ENCODE measurements at places on chromosomes 2 and 18. TPM values are rescaled to one million over a fixed set of nuclear protein-coding genes. Genes with fewer than 3 reads are reported as not detected.

PROKR1 gene
- 0.09 TPM for total RNA-seq

RSAD2 gene
- not detected for total RNA-seq

TMEM182 gene
- 13.6 TPM for total RNA-seq

CLEC4F gene
- not detected for total RNA-seq

NT5DC4 gene
- total RNA-seq = 4.0 TPM

FER1L5 gene
- 0.09 TPM for total RNA-seq

PROC gene
- total RNA-seq = 4.1 TPM

DNA sequence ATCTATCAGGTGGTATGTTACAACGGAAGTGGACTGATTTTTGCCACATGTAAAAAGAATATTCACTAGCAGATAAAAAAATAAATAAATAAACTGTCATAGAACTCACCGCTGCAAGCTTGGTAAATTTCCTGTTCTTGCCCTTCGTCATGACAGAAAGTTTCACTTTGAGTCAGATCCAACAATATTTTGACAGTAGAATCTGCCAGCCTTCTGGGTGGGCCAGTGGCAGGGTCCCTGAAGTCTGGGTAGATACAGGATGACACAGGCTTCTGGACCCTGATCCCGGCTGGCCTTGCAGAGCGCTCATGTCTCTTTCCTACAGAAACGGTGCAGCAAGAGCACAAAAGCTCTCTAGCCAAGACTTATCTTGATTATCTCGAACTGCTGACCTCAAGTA is 97.8 kb upstream of the PMAIP1 start:
- DNase-seq = no peak
- no peaks in the 10 kb centered on the region for H3K36me3 ChIP-seq
- H3K27me3 ChIP-seq = no peaks in the 10 kb centered on the region
- no peak overlapping the region for H3K27ac ChIP-seq

DNA sequence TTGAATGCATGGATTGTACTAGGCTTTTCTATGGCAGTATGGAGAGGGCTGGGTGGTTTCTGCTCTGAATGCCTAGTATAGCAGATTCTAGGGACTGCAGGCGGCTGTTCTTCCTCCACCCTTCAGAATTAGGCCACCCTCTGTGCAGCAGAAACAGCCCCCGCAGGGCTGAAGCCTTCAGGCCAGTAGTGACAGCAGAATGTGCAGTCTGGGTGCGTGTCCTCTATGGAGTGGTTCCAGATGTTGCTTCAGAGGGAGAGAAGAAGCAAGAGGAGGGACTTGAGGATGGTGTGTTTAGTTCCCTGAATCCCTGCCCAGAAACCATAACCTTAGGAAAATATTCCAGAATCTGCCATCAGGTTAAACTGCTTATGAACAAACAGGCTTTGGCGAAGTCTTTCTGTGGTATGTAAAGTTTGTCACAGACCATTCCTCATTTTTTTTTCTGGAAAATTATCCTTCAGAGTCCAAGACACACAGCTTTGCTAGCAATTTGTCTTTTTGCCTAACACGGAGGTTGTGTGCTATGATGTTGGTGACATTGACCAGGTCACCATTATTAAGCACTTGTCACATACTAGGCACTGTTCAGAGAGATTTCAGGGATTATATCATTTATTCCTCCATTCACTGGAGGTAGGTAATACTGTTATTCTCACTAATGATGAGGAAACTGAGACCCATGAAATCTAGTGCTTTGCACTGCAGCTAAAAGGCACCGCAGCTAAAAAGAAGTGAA is 21.1 kb downstream of the CASP10 start:
- H3K4me1 ChIP-seq = no peaks in the 10 kb centered on the region
- H3K36me3 ChIP-seq = no peaks in the 10 kb centered on the region
- H3K27me3 ChIP-seq = no peaks in the 10 kb centered on the region
- no peak overlapping the region for H3K27ac ChIP-seq
- no peak for DNase-seq

GRCh38 chr2:6358985-6359384 is 506.7 kb downstream of the CMPK2 start:
- H3K4me3 ChIP-seq = no peak overlapping the region
- no peak overlapping the region for H3K27ac ChIP-seq
- DNase-seq = no peak
- H3K36me3 ChIP-seq = no peaks in the 10 kb centered on the region

- no peak overlapping the region for H3K4me3 ChIP-seq
- no peaks in the 10 kb centered on the region for H3K27me3 ChIP-seq
- H3K36me3 ChIP-seq = peaks cover 1% of the 10 kb centered on the region
Observed at GRCh38 chr2:25617948-25618646, 55.3 kb downstream of the DTNB start.

GRCh38 chr2:53353135-53354114 is 414.2 kb upstream of the CHAC2 start:
- H3K36me3 ChIP-seq = no peaks in the 10 kb centered on the region
- no peaks in the 10 kb centered on the region for H3K27me3 ChIP-seq
- H3K4me3 ChIP-seq = no peak overlapping the region
- no peaks in the 10 kb centered on the region for H3K4me1 ChIP-seq

DNA sequence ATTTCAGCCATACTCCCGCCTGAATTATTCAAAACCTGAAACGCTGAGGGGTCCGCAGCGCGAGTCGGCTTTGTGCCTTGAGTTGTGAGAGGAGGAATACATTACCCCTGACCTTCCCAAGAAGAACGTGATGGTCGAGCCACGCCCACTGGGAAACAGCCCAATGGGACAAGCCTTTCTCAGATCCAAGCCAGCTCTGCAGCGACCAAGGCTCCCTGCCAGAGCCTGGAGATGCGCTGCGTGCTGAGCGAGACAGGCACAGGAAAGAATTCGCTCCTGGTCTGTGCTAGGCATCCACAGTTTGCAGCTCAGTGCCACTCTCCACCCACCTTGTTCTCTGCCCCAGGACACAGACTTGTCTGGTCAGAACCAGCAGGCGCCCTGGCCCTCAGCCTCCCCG is 74.1 kb upstream of the GLI2 start:
- no peaks in the 10 kb centered on the region for H3K4me1 ChIP-seq
- H3K36me3 ChIP-seq = no peaks in the 10 kb centered on the region
- no peak overlapping the region for H3K4me3 ChIP-seq
- no peak overlapping the region for H3K27ac ChIP-seq

- H3K4me1 ChIP-seq = no peaks in the 10 kb centered on the region
- H3K27ac ChIP-seq = no peak overlapping the region
- no peak overlapping the region for H3K4me3 ChIP-seq
Observed at GRCh38 chr2:104597942-104598341, 256.0 kb upstream of the POU3F3 start.

GRCh38 chr2:180520921-180521581 is 459.4 kb upstream of the UBE2E3 start:
- H3K4me1 ChIP-seq = no peaks in the 10 kb centered on the region
- DNase-seq = no peak
- no peak overlapping the region for H3K27ac ChIP-seq
- no peaks in the 10 kb centered on the region for H3K36me3 ChIP-seq

- H3K4me1 ChIP-seq = peaks cover 6% of the 10 kb centered on the region
- no peak overlapping the region for H3K27ac ChIP-seq
- no peaks in the 10 kb centered on the region for H3K27me3 ChIP-seq
Observed at GRCh38 chr18:7778181-7778580, 211.1 kb downstream of the PTPRM start.

DNA sequence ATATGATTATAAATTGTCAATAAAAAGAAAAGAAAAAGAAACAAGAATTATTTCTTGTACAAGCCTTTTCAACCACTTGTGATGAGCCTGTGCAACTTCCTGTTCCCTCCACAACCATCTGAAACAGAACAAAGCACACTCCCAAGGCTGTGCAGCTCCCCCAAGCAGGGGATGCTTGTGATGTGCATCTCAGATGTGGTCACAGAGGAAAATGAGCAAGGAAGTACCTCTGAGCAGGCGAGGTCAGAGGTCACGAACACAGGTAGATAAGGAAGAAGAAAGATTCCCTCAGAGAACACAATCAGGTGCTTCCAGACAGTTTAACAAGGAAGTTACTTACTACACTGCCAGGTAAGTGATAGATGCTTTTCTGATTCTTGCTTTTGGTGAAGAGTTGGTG is 274.8 kb upstream of the SLC39A10 start:
- no peak overlapping the region for H3K27ac ChIP-seq
- H3K27me3 ChIP-seq = no peaks in the 10 kb centered on the region
- peak; percentile 43 for DNase-seq
- H3K4me1 ChIP-seq = no peaks in the 10 kb centered on the region
- no peaks in the 10 kb centered on the region for H3K36me3 ChIP-seq

GRCh38 chr18:74029161-74029560 is 118.5 kb downstream of the FBXO15 start:
- no peaks in the 10 kb centered on the region for H3K4me1 ChIP-seq
- H3K4me3 ChIP-seq = no peak overlapping the region
- no peak overlapping the region for H3K27ac ChIP-seq

- no peaks in the 10 kb centered on the region for H3K36me3 ChIP-seq
- H3K27me3 ChIP-seq = no peaks in the 10 kb centered on the region
- no peak overlapping the region for H3K27ac ChIP-seq
- H3K4me1 ChIP-seq = peaks cover 4% of the 10 kb centered on the region
- no peak for DNase-seq
Observed at GRCh38 chr2:10452312-10452711, 4.2 kb upstream of the ODC1 start.

- no peaks in the 10 kb centered on the region for H3K4me1 ChIP-seq
- H3K27me3 ChIP-seq = no peaks in the 10 kb centered on the region
- peak overlapping the region; percentile 97 for H3K27ac ChIP-seq
Observed at GRCh38 chr2:156333274-156333950, 891 bp upstream of the NR4A2 start.

DNA sequence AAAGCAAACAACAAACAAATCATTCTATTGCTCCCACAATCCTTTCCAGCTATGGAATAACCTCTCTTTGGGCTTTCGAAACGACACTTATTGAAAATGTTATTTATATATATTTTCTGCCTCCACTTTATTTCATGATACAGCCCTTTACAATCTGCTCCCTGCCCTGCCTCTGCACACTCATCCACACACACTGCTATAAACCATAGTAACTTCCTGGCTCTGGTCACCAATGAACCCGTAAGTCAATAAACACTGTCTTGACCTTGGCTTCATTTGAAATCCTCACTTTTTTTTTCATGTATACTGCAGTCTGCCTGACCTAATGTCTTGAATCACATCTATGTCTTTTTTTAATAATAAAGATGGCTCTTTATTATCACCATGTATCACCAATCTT is 161.5 kb downstream of the SLC39A10 start:
- H3K36me3 ChIP-seq = no peaks in the 10 kb centered on the region
- H3K4me3 ChIP-seq = no peak overlapping the region
- DNase-seq = no peak
- H3K27me3 ChIP-seq = no peaks in the 10 kb centered on the region

DNA sequence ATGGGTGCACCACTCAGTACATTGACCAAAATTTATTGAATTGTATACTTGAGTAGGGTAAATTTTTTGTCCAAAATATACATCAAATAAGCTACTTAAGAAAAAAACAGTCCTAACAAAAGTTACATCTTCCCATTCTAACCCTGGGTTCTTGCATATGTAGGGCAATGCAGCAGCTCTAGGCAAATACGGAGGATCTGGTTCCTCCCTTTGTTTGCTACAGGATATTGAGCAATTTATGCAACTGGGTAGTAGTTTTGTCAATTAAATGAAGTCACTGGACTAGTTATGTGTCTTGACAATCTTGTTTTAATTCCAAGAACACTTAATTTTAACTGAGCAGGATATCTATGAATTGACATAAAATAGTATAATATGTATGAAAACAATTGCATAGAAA is 1507.2 kb upstream of the PIK3C3 start:
- no peaks in the 10 kb centered on the region for H3K4me1 ChIP-seq
- no peak overlapping the region for H3K27ac ChIP-seq
- DNase-seq = no peak
- H3K4me3 ChIP-seq = no peak overlapping the region

DNA sequence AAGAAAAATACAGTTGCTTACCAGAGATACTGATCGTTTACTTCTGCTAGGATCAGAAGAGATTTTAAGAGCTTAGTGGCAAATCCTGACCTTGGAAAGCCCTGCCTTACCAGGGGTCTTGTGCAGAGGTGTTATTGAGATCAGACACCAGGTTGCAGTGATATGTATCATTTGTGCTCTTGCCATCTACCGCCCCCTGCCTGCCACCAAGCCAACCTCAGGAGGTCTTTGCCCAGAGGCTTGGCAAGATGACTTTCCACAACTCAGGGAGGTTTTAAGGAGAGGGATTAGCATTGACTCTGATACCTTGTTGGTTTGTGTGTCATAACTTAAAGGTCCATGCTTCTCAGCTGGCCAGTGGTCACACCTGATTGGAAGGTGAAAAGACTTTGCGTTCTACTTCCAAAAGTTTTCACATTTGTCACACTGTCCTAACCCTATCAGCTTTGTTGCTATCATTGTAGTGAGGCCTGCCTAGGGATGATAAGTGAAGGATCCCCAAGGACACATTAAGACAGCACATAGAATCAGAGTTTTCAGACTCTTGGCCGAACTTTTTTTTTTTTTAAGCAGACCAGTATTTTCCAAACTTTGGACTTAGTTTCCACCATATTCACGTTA is 46.2 kb upstream of the MGAT5 start:
- no peak overlapping the region for H3K27ac ChIP-seq
- H3K36me3 ChIP-seq = no peaks in the 10 kb centered on the region
- peaks cover 2% of the 10 kb centered on the region for H3K4me1 ChIP-seq
- H3K27me3 ChIP-seq = no peaks in the 10 kb centered on the region
- H3K4me3 ChIP-seq = no peak overlapping the region

DNA sequence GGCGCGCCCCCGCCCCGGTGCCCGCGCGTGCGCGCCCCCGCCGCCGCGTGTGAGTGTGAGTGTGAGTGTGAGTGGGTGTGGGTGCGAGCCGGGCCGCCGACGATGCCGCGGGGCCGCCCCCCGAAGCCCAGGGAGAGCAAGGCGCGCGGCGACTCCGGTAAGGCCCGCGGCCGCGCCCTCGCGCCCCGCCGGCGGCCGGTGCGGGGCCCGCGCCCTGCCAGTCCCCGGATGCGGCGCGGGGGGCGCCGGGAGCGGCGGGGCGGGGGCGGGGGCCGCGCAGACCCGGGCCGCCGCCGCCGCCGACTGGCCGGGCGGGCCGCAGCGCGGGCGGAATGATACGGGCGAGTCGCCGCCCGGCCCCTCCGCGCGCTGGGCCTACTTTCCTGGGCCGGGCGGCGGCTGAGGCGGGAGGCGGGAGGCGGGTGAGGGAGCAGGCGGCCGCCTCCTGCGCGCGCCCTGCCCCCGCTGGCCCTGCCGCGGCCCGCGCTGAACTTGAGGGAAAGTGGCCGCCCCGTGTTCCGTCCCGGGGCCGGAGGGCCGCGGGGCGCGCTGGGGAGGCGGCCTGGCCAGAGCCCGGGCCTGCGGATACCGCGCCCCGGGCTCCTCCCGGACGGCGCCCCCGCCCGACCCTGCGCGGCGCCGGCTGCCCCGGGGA is at the start of gene ZNF236:
Gene ZNF236, plus strand, starts transcription at position 52 of the 655 bp plus-strand sequence. Its CDS starts 51 bp downstream, at position 103.
- no peaks in the 10 kb centered on the region for H3K27me3 ChIP-seq
- peak; percentile 68 for DNase-seq
- H3K27ac ChIP-seq = peak within 1 kb of the TSS; percentile 59
- H3K4me3 ChIP-seq = peak within 1 kb of the TSS; percentile 84

- no peak for DNase-seq
- no peak overlapping the region for H3K27ac ChIP-seq
- H3K4me3 ChIP-seq = no peak overlapping the region
- peaks cover 17% of the 10 kb centered on the region for H3K4me1 ChIP-seq
Observed at GRCh38 chr2:33616873-33617272, 17.8 kb upstream of the FAM98A start.

Measured in Caco-2 (cell line).